ENCODE measurements at places on chromosomes 4 and X.

GRCh38 chrX:9595174-9595573 is 130.3 kb downstream of the TBL1X start:
- DNase-seq = peak; percentile 78

- no peak for DNase-seq
Observed at GRCh38 chr4:112836895-112837294, 200.0 kb downstream of the LARP7 start.

DNA sequence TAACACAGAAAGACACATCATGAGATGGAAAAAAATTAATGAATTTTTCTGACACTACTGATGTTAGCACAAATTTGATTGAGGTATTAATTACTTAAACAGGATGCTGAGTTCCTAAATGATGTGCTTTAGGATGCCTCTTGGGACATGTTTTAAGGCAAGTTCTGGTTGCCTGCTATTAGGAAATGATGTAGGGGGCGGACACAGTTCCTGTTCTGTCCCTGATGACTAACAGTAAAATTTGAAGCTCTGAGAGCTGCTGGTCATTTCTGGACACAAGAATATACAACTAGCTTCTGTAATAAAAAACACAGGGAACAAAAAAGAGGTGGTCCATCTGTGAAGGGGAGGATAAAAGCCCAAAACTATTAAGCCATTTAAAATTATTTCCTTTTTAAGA is 163.2 kb upstream of the ETNPPL start:
- no peak for DNase-seq

GRCh38 chr4:154073107-154073822 is 284.4 kb upstream of the SFRP2 start:
- peak; percentile 65 for DNase-seq

GRCh38 chr4:172232966-172233365 is 419.8 kb downstream of the GALNTL6 start:
- no peak for DNase-seq

- DNase-seq = no peak
Observed at GRCh38 chr4:42330002-42330592, 67.2 kb upstream of the SHISA3 start.

GRCh38 chr4:113141901-113142346 is 92.5 kb downstream of the ANK2 start:
- DNase-seq = peak; percentile 52

DNA sequence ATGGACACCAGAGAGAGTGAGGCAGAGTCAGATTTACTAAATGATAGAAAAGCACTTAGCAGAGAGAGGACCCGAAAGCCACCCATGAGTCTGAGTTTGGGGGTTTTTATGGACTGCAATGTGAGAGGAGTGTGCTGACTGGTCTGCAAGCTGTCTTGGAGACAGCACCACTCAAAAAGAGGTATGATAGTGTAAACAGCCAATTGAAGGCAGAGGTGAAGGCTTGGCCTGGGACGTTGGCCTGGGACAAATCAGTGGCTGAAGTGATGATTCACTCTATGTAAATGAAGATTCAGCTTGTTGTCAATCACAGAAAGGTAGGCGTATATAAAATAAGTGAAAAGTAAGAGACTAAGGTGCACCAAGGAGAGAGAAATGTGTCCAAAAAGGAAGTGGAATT is 217.6 kb upstream of the ZFP42 start:
- no peak for DNase-seq

- peak; percentile 73 for DNase-seq
Observed at GRCh38 chr4:158315706-158316105, 105.4 kb downstream of the TMEM144 start.

DNA sequence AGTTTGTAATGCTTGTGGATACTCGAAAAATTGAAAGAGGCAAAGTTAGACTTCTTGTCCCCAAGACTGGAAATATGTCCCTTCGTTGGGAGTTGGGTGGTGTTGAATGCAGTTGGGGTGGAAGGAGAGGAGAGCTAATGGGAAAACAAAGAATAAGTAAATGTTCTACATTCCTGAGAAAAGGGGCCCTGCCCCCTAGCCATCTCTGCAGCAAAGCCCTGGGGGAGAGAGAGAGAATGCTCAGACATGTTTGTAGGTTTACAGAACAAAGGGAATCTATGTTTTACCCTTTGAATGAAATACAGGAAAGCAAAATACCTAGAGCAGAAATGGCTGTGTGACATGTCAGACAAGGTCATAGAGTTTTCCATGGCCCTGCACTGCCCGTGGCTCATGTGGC is 88.1 kb downstream of the RASL11B start:
- DNase-seq = no peak

- no peak for DNase-seq
Observed at GRCh38 chr4:142607976-142608375, 238.1 kb downstream of the INPP4B start.

DNA sequence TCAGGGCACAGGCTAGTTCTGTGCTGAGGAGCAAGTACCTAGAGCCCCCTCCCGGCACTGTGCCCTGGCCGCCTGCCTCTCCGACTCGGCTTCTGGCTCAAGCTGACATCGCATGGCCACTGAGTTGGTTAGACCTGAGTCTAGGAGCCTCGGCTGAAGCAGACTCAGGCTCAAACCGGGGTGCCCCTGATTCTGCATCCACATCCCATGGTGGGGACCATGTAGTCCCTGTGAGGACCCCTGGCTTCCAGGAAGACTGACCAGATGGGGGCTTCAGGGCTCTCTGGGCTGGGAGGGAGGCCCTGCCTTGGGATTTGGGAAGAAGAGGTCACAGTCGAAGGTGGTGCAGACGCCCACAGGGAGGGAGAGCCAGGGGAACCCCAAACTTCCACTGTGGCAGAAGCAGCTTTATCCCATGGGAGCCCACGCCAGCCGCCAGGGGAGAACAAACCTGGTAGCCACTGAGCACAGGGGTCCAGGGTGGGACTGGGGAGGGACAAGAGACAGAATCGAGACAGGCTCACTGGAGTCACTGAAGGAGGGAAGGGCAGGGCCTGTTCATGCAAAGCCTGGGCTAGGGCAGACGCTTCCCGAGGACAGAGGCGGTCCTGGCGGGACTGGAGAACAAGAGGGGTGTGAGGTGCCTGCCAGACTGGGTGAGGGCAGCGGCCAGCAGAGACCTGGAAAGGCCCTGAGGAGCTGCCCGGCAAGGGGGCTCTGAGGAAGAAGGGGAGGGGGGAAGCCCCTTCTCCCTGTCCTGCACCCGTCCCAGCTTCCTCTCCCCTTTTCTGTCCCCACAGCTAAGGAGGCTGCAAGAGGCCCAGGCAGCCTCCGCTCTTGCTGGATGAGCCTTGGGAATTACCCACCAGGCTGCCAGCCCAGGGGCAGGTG is 1.1 kb downstream of the PDE6B start:
- no peak for DNase-seq

GRCh38 chrX:20393944-20394343 is 127.2 kb upstream of the RPS6KA3 start:
- no peak for DNase-seq

DNA sequence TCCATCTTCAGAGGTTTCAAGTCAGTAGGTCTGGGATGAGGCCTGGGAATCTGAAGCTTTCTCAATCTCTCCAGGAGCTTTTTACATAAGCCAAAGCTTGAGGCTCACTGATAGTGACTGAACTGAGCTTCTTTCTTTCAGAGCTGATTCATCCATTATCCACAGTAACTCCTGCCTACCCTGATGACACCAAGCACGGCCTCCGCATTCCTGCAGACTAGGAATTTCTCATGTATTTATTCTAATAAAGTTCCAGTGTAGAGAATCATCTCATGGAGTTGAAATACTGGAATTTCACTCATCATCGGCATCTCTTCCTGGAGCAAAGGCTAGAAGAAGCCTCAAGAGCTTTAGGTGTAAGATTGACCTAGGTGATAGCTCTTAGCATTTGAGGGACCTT is 12.1 kb upstream of the DCTD start:
- DNase-seq = peak; percentile 94

DNA sequence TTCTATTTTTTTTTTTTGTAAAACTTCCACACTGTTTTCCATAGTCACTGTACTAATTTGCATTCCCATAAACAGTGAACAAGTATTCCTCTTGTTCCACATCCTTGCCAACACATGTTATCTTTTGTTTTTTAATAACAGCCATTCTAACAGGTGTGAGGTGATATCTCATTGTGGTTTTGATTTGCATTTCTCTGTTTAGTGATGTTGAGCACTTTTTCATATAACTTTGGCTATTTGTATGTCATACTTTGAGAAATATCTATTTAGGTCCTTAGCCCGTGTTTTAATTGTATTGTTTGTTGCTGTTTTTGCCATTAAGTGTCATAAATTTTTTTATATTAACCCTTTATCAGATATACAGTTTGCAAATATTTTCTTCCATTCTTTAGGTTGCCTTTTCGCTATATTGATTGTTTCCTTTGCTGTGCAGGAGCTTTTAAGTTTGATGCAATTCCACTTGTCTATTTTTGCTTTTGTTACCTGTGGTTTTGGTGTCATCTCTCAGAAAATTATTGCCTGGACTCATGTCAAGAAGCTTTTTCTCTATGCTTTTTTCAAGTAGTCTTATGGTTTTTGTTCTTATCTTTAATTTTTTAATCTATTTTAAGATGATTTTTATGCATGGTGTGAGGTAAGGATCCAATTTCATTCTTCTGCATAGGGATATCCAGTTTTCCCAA is 27.9 kb upstream of the NDNF start:
- DNase-seq = no peak

- no peak for DNase-seq
Observed at GRCh38 chr4:160745126-160745525, 1418.7 kb downstream of the FSTL5 start.

DNA sequence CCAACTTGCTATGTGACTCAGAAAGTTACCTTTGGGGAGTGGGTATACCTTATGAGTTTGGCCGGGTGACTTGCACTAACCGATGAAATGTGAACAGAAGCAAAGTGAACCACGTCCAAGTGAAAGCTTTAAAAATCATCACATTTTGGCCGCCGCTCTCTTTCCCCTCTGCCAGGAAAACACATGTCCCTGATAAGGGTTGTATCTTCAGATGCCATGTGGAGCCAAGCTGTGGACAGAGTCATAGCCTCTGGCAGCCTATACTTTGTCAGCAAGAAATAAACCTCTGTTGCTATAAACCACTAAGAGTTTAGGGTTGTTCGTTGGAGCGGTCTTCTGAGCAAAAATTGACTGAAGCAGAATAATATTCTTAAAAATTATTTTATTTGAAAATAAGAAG is 92.3 kb downstream of the PRDM5 start:
- no peak for DNase-seq

- DNase-seq = no peak
Observed at GRCh38 chrX:100928660-100929613, at the start of gene XKRX. Gene XKRX, minus strand, starts transcription at chrX:100928917. Its CDS starts 613 bp downstream, at chrX:100928304.

GRCh38 chr4:61628727-61629126 is 428.6 kb downstream of the ADGRL3 start:
- DNase-seq = no peak

Data from fibroblast of skin of abdomen (primary cell).